ENCODE measurements at places on chromosomes 5 and 9.
A peak's percentile ranks its signal among the peaks of the same experiment; 100 is the strongest.

DNA sequence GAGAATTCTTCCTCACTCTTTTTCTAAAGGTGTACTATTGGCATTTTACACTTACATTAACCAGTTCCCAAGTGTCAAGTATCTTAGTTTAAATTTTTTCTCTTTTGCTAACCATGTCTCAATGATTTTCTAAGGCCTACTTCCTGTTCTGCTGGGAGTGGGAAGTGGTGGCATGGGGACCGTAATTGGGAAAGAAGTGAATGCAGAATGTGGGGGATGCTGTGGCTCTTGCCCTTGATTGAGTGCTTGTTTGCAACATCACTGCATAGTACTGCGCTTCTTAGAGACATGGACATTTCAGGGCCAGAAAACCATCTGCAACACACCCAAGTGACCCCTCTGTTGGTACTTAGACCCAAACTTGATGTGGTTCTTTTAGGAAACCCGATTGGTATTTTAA lies 32.8 kb downstream of the MRRF start:
- peak; percentile 54 for DNase-seq

- DNase-seq = no peak
Observed at GRCh38 chr9:134329886-134330285, 3.6 kb downstream of the RXRA start.

DNA sequence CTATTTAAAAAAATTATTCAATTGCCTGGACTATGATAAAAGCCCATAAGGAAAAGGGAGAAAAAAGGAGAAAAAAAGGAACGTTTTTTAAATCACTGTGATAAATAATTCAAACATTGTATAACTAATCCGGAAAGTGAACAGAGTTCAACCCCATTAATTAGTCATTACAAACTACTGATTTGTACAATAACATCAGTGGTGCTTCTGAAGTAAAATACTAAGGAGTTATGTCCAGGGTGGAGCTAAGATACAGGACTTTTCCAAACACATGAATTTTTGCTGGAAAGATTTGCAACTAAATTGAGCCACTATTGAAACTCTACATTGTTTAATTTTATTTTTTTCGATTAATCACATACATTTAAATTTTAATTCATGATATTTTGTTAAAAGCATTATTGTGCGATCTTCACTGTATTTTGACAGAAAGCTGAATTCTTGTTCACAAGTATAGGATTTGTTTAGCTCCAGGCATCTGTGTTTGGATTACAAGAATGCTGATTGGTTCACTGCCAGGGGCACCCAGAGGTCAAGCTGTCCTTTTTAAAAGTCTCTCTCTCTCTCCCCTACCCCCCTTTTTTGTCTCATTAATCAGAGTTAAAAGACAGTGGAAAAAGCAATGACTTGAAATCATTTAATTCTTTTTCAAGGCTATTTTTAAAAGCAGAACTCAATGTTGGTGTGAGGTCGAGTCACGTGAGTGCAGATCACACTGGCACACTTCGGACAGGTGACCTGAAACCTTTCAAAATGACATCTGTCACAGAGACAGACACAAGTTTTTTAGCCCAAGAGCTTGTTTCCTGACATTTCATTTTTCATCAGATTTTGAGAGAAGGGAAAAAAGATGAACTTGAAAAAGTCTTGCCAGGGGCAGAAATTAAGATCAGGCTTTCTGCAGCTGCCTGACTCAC lies 387.3 kb downstream of the NR2F1-AS1 start:
- DNase-seq = no peak

DNA sequence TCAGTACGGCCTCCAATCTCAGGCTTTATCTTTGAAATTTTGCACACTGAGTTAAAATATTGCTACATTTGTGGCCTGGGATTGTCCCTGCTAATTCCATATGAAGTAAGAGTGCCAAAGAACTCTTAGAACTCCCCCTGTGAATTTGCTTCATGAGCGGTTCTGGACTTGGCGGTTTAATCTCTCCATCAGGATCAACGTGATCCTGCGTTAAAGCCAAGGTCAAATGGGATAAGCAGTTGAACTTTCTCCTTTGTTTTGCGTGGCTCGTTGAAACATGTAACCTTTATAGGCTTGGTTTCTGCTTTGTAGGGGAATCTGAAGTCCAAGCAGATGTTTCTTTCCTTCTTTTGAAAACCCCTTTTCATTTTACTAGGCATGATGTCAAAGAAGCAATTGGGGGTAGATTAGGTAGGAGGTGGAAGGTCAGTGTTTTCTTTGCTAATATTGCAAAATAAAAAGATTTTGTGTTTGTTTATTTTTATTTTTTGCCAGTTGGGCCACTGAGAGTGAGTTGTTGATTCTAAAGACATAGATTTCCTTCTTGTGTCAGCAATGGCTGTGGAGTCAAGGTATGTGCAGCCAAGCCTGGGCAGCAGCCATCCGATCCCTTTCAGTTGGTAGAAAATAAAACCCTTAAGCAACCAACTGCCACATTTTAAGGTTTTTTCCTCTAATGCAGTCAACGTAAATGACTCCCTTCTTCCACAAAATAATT lies 390.8 kb downstream of the NNT start:
- DNase-seq = no peak

GRCh38 chr9:108078375-108078774 lies 588.8 kb upstream of the KLF4 start:
- no peak for DNase-seq

DNA sequence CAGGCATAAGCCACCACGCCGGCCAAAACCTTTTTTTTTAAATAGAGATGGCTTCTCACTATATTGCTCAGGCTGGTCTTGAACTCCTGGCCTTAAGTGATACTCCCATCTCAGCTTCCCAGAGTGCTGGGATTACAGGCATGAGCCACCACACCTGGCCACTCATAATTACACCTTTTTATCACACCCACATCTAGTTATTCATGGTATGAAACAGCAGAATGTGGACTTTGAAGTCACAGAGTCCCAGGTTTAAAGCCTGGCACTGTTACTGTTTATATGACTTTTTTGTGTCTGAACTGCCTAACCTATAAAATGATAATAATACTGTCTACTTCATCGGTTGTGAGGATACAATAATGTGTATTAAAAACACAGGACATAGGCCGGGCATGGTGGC lies 23.1 kb downstream of the ZNF346 start:
- no peak for DNase-seq
